Sigmoid colon (tissue), 7 donors: ENCODE measurements at places on chromosomes 2 and 18.

DNA sequence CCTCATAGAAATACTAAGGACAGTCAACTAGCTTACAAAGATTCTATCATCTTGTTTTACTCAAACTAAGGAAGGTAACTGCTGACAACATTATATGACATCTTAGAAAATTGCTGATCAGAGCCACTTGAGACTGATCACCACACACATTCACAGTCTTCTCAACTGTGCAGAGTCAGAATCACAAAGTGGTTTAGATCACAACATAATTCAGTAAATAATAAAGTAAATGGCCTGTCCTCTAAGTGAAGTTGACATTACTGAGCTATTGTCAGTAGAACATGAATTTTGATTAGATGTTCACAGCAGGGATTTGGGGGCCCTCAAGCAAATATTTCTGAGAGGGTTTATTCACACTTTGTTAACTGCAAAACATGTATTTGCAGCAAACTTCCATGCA, 28.5 kb downstream of the NOL4 start:
- DNase-seq, result no peak

- no peak for DNase-seq
Measured at GRCh38 chr2:85231952-85232351, 95.8 kb downstream of the TGOLN2 start.

DNA sequence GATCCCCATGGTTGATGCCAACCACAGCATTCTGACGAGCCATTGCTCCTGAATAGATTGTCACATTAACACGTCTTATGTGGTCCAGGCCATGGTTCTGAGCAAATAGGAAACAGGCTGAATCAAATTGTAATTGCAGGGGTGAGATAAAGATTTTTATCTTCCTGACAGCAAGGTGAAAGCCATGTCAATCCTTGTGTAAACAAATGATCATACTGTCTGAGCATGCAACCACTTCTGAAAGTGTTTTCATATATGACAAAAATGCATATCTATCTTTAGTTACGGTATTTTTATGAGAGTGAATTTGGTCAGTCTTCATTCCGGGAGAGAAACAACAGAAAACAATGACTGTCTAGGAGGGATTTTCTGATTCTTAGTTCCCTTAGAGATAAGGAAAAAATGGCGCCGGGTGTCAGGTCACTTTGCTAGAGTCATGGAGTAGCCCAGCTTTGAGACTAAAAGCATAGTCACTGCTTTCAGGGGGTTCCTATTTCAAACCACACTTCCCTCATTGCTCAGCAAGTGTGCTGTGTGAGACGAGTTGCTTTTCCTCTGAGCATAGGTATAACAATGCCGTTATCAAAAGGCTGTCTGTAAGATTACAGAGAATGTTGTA, 958.9 kb downstream of the DCDC2C start:
- DNase-seq, result no peak

GRCh38 chr2:7722212-7722910, 805.1 kb downstream of the RNF144A start:
- no peak for DNase-seq

DNA sequence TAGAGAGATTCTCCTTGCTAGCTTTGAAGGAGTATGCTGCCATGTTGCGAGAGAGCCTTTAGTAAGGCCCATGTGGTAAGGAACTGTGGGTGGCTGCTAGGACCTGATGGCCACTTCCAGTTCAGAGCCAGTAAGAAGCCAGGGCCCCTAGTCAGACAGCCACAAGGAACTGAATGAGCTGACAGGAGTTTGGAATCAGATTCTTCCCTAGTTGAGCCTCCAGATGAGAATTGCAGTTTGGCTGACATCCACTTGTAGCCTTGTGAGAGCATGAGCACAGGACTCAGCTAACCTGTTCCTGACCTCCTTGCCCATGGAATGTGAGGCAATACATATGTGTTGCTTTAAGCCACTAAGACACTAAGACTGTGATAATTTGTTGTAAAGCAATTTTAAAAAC, 1.2 kb upstream of the WDR7 start:
- no peak for DNase-seq

- DNase-seq, result no peak
Measured at GRCh38 chr2:43270930-43271615, 44.7 kb upstream of the ZFP36L2 start.

DNA sequence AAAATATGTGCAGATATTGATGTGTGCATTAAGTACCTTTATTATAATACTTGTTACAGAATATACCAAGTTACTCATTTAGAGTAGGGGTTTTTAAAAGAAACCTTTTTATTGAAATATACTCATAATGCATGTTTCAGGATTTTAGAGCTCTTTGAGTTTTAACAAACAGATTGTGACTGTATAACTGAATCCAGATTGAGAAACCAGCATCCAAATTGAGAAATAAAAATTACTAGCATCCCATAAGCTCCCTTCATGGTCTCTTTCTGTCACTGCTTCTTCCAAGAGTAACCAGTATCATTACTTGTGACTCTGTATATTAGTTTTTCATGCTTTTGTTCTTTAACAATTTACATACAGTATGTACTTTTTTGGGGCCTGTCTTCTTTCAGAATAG, 156.9 kb downstream of the UBR3 start:
- DNase-seq, result no peak

- no peak for DNase-seq
Measured at GRCh38 chr2:144666032-144666431, 146.1 kb upstream of the ZEB2 start.

DNA sequence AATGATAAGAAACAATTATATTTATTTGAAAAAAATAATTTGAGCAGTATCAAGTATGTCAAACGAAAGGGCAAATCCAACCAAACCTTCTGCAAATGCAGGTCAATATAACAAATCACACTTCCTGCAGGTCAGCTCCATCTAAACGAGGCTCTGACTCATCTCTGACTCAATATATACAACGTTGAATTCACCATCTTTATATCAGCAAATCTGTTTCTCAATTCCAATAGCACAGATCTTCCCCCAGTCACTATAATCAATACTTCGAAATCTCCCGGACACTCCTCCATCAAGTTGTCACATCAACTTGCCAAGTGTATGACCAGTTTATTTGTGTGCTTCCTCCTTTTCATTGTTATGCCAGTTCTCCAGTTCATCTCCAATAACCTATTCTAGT, 388.9 kb downstream of the ZEB2 start:
- no peak for DNase-seq

GRCh38 chr2:239549711-239550255, 149.0 kb upstream of the HDAC4 start:
- peak; percentile 74 for DNase-seq

- DNase-seq, result no peak
Measured at GRCh38 chr18:77177009-77177408, 44.4 kb upstream of the MBP start.

DNA sequence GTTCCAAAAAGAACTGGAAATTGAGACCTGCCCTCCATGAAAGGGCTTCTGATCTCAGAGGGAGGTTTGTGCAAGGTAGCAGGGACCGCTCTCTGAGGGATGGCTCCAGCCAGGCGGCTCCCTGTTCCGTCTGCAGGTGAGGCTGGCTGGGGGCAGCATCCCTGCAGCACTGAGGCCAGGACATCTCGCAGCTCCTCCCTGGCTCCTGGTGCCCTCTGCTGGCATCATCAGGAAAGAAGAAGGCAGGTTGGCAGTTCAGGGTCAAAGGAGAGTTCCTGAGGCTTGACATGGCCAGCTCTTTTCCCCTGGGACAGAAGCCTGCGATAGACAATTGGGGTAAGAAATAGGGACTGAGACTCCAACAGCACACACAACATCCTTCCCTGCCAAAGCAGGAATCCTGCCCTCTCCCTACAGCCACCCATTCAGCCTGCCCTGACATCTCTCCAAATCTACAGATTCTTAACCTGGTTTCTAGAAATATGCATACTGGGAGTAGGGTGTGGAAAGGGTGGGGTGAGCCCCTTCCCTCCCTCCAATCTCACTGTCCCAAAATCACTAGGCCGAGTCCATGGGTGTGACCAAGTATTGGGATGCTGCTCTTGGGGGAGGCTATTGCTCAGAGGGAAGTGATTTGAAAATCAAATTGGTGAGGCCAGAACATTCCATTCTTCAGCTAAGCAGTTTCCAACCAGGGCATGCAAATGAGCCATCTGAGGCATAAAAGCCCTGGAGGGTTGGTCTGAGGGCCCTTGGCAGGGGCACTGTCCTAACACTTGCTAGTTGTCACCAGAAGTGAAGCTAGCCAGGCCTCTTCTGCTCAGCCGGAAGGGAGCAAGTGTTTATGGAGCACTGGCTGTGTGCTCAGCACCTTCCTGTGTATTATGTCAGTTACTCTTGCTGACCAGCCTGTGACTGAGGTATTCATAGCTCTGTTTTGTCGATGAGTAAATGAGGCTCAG, 185.4 kb downstream of the TFCP2L1 start:
- DNase-seq, result peak; percentile 64

- DNase-seq, result peak; percentile 67
Measured at GRCh38 chr2:9805435-9806297, 37.6 kb upstream of the TAF1B start.

GRCh38 chr2:221467610-221468009, 104.5 kb downstream of the EPHA4 start:
- no peak for DNase-seq

DNA sequence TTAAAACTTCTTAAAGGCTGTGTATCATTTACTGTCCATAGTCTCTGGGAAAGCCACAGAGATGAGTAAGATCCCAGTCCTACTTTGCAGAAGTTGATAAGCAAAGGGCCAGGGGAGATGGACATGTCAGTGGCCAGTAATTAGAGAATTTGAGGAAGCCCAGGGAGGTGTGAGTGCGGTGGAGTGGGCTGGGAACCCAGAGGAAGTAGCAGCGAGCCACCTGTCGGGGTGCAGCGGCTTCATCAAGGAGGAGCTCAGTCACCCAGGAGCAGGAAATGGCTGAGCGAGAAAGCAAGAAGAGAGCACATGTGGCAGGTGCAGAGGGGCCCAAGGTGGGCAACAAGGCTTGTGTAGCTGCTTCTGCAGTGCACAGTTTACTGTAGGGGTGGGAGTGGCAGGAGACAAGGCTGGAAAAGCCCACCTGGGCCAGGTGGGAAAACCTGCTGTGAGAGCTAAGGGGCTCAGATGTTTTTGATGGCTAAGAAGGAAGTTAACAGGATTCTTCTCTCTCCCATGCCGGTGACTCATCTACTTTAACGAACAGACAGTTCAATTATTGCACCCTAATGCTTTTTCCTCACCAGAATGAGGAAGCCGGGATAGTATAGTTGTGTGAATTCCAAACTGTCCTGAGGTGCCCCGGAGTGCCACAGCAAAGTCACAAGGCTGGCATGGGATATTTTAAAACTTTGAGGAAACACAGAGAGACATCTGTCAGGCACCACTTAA, 34.8 kb upstream of the MGAT5 start:
- DNase-seq, result no peak

- DNase-seq, result no peak
Measured at GRCh38 chr18:31497404-31497835, 557 bp upstream of the DSG2 start.

DNA sequence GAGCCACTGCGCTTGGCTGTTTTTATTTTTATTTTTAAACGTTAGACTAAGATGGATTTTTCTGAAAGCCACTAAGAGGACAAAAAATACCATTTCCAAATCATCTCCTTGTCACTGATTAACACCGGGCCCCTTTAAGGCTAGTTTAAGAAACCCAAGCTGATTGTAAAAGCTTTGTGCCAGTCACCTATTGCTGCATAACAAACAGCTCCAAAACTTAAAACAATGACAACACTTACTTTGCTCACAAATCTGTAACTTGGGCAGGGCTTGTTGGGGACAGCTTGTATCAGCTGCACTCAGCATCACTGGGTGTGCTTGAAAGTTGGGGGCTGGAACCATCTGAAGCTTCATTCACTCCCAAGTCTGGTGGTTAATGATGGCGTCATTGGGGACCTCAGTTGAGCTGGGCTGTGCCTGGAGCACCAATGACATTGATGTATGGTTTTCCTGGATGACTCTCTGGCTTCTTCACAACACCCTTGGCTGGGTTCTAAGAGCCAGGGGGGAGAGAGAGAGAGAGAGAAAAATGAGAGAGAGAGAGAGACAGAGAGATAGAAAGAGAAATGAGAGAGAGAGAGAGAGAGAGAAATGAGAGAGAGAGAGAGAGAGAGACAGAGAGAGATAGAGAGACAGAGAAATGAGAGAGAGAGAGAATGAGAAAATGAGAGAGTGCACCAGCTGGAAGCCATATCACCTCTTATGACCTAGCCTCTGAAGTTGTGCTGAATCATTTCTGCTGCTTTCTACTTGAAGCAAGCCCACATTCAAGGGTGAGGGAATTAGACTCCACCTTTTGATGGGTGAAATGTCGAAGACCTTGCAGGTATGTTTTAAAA, 26.0 kb upstream of the ATG16L1 start:
- no peak for DNase-seq

DNA sequence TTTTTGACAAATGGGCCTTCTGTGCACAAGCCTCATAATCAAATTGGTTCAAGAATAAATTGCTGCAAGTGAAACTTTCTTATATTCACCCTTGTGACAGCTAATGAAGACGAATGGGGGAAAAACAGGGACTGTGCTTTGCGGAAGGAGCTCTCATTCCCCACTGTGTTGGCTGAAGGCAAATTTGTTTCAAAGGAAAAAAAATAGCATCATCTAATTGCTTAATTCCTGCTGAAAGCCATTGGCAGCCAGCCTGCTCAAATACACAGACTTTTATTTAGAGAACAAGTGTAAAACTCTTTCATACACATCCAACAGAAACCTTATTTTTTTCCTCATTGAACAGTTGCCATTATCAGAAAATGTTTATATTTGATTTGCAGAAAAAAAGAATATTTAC, 172.3 kb downstream of the ARL6IP6 start:
- no peak for DNase-seq

DNA sequence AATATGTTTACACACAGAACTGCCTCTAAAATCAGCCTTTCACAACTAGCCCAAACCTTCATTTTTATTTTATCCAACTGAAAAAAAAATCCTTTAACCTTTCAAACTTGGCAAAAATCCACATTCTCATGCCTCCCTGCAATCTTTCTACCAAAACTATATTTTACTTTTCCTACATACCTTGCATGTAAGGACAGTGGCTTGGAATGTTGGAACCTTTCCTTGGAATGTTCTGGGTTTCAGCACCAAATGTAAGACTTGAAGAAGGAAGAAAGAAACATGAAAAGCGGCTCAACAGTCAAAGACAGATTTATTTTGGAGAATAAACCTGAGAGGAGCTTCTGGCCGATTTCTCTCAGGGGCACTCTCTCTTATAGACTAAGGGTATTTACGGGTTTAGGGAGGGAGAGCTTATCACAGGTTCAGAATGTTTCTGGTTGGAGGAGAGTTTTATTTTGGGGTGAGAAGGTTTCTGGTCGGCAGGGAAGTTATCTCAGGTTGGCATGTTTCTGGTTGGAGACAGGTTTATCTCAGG, 79.7 kb downstream of the RRM2 start:
- DNase-seq, result no peak

GRCh38 chr18:10051877-10052631, 138.2 kb downstream of the VAPA start:
- peak; percentile 96 for DNase-seq

DNA sequence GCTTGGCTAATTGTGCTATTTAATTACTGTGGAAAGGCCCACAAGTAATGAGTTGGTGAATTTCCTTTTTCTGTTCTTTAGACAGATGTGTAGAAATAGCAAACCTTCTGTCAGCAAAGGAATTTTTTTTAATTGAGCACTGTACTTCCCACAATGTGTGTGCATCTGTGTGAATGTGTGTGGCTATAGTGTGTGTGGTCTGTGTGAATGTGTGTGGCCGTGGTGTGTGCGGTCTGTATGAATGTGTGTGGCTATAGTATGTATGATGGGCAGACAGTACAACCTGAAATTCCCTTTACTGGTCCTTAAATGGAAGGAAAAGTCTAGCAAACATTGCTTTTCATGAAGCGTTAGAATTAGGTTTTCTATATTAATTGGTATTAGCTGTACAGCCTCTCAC, 203.5 kb upstream of the TPO start:
- no peak for DNase-seq
